ENCODE measurements at places on chromosomes 2 and 18.

DNA sequence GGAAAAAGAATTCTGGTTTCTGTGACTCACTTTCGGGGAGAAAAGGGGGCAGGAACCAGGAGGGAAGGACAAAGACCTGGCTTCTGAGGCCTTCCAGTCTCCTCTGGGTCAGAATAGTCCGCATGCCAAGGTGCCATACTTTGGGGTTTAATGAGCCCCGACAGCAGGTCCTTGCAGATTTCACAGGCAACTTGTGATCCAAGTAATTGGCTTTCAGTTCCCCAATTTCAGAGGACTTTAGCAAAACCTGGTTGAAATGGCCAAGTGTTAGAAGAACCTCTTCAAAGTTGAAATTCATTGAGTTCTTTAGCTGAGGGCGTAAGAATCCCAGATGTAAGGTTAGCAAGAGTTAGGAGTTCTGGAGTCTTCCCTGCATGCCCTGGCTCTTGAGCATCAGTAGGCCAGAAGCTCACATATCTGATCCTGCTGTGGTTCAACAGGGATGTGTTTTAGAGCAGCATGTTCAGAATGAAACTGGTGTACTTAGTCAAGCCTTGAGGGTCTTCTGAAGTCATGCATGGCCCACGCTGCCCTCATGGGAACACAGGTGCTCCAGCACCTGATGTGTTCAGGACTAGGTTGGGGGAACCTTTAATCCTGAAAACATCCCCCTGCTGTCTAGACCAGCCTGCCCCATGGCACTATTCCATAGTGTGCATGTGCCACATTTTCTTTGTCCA is 143.0 kb downstream of the NUP35 start:
- DNase-seq, result no peak

GRCh38 chr2:157431176-157431575 is 12.7 kb downstream of the CYTIP start:
- DNase-seq, result no peak

DNA sequence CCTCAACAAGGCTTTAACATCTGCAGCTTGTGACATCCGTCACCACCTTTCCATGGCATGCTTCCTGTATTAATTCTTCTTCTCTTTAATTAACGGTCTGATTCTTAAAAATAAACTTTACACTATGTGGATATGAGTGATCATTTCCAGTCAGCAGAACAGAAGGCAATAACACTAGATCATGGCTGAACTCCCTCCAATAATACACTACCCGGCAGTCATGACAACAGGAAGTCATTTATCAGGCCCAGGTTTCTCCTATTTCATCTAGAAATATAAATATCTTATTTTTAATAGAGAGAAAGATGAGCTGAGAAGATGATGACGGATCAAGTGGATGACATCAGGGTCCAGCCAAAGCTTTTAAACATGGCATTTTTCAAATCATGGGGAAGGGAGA is 792.2 kb downstream of the SLC4A3 start:
- DNase-seq, result no peak

GRCh38 chr2:66497431-66498288 is 62.7 kb downstream of the MEIS1 start:
- no peak for DNase-seq

DNA sequence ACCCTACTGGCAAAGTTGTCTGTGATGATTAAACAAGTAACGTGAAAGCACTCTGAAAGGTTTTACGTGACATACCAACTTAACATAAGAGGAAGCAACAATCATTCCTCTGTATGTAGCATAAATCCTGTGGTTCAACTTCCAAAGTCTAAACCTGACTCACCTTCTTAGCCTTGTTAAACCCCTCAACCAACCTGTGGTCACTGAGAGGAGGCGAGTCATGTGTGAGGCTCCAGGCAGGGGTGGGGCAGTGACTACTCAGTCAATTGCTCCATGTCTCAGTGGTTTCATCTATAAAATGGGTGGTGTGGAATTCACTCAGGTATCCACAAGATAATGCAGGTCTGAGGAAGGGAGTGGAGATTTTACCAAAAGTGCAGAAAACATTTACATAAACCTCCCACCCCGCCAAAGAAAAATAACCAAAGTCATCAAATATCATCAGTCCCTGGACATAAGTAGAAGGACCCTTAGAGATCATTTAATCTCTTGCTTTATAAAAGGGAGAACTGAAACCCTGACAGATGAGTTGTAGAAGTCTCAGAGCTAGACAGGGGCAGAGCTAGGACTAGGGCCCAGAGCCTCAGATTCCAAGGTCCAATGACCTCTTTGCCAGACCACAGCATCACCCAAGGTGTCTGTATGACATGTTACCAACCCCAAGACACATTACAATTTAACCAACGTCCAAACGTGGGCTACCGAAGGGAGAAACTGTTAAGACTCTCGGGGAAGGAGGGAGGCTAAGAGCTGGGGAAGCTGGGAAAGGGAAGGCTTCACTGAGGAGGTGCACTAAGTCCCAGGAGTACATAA is 3.7 kb upstream of the PCBP1 start:
- no peak for DNase-seq

- no peak for DNase-seq
These were observed 64.6 kb downstream of the TRAPPC8 start for GRCh38 chr18:31878358-31878757.

- DNase-seq, result no peak
These were observed 93.0 kb downstream of the SPIRE1 start for GRCh38 chr18:12564861-12565260.

GRCh38 chr18:6001867-6002266 is 106.5 kb upstream of the TMEM200C start:
- DNase-seq, result peak; percentile 8

- no peak for DNase-seq
These were observed 30.8 kb upstream of the AAK1 start for GRCh38 chr2:69674316-69674670.

DNA sequence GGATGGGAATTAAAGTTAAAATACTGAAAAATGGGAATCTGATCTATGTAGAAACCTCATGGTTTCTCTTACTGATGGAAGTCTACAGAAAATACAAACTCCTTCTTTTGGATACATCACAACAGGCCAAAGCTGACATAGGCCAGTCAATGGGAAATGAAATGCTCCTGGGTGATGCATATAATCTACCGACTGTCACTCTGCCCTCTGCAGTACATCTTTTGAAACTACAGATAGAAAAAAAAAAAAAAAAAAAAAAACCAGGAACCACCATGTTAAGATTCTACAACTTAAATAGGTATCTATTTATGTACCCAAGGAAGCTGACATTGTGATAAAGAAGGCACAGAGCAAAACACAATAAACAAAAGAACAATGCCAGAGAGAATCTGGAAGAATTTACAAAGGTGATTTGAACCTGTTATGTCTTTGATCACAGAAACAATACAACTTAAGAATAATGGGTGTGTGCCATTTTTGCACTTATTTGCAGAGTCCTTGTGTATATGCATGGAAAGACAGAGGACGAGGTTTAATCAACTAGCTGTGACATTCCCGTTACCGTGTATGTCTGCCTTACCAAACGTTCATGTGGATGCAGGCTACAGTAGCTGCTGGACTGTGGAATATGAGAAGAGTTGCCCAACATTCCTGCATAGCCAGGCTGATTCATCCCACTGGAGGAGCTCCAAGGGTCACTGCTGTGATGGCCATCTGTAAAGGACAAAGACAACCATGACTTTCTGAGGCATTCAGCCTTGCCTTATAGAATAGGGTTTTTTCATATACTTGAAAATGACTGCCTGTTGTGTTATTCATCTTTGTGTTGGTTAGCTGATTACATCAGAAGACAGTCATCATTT is 312.7 kb downstream of the TCF4 start:
- peak; percentile 91 for DNase-seq

DNA sequence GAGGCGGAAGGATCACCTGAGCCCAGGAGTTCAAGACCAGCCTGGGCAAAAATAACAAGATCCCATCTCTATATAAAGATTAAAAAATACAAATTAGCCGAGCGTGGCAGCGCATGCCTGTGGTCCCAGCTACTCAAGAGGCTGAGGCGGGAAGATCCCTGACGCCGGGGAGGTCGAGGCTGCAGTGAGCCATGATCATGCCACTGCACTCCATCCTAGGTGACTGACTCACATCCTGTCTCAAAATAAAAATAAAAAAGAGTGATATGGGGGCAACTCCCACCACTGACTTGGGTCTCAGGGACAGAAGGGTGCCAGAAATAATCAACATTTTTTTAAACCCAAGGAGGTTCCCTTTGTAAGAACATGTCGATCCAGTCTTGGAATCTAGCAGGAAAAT is 37.6 kb downstream of the ZNF516 start:
- no peak for DNase-seq

DNA sequence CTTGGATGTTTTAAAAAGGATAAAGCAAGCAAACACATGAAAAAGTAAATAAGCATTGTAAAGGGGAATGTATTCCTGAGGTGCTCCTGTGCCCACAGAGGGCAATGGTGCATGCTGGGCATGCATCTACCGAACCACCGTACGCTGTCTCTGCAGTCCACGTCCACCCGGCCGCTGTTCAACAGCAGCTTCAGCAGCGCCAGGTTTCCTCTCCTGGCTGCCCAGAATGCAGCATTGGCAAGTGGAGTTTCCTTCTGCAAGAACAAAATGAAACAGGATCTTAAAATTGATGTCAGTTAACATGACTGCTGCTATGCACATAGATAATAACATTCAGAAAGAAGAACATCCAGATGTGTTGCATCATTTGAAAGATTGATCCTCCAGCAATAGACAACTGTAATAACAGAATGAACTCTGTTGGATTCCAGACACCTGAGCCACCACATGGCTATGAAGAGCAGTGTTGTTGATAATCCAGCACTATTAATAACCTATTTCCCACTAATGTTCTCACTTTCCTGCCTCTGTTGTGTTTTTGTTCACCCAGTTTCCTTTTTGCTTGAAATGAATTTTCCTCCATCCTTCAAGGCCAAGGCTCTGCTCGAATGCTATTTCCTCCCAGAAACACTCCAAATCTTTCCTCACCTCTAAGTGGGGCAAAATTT is 13.6 kb downstream of the ANKRD29 start:
- no peak for DNase-seq

Data from adipocyte (in vitro differentiated cells).